EL (cell line): ENCODE measurements at places on chromosomes 6 and 20.
A peak's percentile ranks its signal among the peaks of the same experiment; 100 is the strongest.

DNA sequence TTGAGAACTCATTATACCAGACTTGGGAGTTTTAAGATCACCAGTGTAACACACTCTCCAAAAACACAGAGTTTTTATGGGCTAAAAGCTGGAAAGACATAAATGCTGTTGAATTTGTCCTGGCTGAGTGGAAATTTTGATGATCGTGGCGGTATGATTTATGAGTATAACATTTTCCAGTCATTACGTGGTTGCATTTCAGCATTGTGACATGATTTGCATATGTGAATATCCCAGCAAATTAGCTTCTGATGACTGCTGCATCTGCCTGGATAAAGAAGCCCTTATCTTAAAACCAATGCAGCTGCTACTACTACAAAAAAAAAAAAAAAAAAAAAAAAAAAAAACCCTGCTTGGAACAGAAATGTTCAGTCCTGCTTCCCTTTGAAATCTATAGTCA lies 850.9 kb downstream of the TFAP2A start:
- DNase-seq, result peak; percentile 12

DNA sequence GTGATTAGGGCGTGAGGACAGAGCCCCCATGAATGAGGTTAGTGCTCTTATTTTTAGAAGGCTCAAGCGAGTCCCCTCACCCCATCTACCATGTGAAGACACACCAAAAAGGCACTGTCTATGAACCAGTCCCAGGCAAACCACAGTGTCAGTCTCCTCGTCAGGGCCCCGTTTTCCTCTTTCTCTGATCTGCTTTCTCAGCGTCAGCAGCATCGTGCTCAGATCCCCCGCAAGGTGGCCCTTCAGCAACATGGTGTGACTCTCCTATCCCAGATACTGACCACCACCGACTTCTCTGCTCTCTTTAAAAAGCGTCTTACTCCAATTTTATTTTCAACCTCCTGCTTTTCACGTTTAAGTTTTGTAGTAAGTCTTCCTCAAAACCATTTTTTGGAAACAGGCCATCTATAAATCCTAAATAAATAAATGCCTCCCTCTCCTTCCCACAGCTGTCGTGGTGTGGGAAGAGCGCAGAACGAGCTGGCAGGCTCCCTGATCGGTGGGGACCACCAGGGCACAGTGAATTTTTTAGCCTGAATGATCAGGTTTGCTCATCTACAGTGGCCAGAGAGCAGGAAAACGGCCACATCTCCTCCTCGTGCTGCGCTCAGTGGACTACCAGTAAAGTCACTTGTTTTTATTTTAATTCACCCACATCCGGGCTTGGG lies 113.1 kb downstream of the BMP7 start:
- DNase-seq, result no peak

- no peak for DNase-seq
Observed at GRCh38 chr6:14964556-14965270, 281.2 kb upstream of the JARID2 start.

DNA sequence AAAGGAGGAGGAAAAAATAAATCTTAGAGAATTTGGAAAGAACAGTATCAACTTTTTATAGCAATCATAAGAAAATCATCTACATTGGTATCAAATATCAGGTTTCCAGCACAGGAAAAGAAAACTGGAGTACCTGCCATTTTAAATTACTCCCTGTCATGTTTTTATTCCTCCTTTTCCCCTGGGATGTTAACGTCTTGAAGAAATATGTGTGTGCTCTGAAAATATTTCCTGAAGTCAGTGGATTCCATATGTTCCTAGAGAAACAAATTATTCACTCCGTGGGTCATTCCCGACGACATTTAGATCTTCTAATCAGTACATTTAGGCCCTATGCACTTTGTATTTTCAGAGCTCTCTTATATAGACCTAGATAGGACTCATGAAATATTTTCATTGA lies 42.0 kb upstream of the RSPO3 start:
- no peak for DNase-seq
